ENCODE measurements at places on chromosomes 12 and 14. TPM values are rescaled to one million over a fixed set of nuclear protein-coding genes. Genes with fewer than 3 reads are reported as not detected.

HELB gene
- 1.7 TPM for polyA plus RNA-seq

GPX2 gene
- 417 TPM for polyA plus RNA-seq

- DNase-seq, result no peak
Observed at GRCh38 chr14:93788543-93789227, 400 bp upstream of the PRIMA1 start.

GRCh38 chr12:53452159-53453077, 516 bp downstream of the PCBP2 start:
- DNase-seq, result peak; percentile 72

- no peak for DNase-seq
Observed at GRCh38 chr14:35998303-35998702, 172.2 kb downstream of the BRMS1L start.

- no peak for DNase-seq
Observed at GRCh38 chr14:58491593-58491992, 64.1 kb downstream of the KIAA0586 start.

GRCh38 chr12:119157528-119157927, 21.2 kb upstream of the HSPB8 start:
- no peak for DNase-seq

All from HepG2 (cell line).